Stimulated activated naive CD4-positive, alpha-beta T cell treated with Interleukin-2 at 50 U/mL for 16 hours (primary cell): ENCODE measurements at places on chromosomes 2 and 18.

DNA sequence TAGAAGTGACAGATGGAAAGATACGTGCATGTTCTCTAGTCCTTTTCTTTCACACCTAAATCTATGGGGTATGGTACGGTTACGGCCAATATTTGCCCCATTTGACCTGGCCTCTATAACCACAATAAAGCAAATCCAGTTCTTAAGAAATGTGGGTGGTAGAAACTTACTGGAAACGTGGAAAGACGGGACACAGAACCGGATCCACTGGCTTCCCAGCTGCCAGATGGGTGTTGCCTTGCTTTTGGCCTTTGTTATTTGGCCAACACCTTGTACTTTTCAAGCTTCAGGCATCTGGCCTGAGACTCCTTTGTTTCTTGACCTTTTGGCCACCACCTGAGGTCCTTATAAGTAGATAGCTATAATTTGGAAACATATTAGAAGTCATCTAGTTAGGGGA lies 635.9 kb downstream of the SLC4A3 start:
- DNase-seq = no peak

- DNase-seq = no peak
These were observed 28.0 kb upstream of the MGAT5 start for GRCh38 chr2:134225841-134226240.

DNA sequence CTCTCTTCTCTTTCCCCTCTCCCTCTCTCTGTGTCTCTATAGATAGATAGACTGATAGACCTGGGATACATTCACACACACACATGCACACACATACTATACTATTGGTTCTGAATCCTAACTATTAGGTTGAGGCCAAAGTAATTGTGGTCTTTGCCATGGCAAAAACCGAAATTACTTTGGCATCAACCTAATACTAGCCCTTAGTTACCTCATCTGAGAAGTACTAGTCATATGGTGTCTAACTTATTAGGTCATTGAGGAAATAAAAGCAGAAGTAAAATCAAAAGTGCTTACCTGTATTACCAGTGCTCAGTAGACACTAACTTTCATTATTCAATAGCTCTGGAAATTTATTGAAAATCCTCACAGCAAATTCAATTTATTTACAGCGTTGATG lies 451.5 kb downstream of the EPHA4 start:
- no peak for DNase-seq

DNA sequence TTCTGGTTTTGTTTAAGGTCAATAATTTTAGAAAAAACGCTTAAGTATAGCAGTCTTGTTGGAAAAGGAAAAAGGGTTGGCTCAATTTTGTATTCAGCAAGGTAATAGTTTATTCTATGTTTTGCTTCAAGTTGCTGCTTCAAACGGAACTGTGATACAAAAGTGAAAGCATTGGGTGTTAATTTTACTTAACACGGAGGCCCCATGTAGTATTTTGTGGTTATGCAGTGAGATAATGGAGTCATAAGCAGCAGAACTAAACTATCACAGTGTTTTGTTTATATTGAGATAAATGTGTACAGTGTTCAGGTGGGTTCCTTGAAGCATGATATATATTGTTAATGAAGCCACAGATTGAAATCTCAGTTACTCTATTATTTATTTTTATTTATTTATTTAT lies 67.0 kb upstream of the LYPD6B start:
- DNase-seq = no peak

GRCh38 chr2:232628466-232629128 lies 4.8 kb upstream of the EFHD1 start:
- no peak for DNase-seq

GRCh38 chr2:8719528-8719927 lies 37.7 kb downstream of the ID2 start:
- DNase-seq = no peak

DNA sequence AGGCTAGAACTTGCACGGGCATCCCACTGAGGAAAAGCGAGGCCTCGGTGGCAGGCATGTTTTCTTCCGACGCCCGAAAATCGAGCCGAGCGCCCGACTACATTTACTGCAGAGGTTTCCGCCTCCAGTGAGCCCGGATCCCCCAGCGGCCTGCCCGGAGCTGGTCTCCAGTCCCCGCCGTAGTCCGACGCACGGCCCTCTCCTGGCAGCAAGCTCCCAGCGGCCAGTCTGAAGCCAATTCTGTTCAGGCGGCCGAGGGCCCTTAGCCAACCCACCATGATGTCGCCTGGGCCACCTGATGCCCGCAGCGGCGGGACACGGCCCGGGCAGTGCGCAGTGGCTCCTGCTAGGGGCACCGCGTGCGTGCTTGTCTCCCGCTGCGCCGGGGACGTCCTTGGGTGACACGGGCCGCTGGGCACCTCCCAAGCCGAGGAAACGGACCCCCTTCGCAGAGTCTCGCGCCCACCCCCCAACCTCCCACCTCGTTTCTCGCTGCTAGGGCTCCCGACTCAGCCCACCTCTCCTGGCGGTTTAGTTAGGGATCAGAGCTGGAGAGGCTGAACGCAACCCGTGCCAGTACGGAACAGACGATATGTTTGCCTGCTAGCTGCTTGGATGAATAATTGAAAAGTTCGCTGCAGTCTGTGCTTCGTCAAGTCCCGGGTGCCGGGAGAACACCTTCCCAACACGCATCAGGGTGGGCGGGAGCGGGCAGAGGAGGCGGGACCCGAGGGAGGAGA lies 5.3 kb downstream of the ONECUT2 start:
- DNase-seq = no peak

GRCh38 chr18:9209279-9209678 lies 72.7 kb downstream of the ANKRD12 start:
- no peak for DNase-seq

DNA sequence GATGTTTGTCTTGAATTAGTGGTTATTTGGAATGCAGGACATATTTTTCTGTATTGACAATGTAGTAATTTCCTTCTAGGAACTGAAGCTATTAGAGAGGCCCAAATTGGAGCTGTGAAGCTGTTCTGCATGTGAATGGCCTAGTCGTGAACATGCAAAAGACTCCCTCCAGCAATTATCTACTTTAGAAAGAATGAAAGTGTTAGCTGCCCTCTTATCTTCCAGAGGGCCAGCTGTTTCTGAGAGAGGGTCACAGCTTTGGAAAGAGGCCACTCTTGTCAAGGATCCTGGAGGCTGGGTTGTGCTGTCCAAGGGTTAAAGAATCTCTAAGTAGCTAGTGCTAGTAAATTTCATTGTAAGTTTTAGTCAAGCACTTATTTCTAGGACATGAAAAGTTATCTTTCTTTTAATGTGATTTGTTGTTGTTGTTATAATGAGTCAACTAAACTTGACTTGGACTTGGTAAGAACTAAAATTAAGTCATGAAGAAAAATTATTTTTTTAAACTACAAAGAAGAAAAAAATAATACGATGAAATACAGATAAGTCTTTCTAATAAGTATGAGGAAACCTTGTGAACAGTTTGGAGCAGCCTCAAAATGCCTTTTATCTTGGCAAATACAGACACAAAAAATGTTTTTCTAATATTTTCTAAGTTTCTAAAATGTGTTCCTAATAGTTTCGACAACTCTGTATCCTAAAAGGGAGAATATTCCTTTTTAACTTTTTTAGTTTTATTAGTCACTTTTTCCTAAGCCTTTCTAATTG lies 36.8 kb downstream of the DPP4 start:
- DNase-seq = no peak

- no peak for DNase-seq
These were observed 43.5 kb downstream of the SPTBN1 start for GRCh38 chr2:54499661-54500060.

- DNase-seq = no peak
These were observed 97.6 kb upstream of the HS6ST1 start for GRCh38 chr2:128416109-128416785.

GRCh38 chr2:219205165-219205538 lies 1.4 kb upstream of the ZFAND2B start:
- DNase-seq = no peak

- DNase-seq = no peak
These were observed 35.5 kb upstream of the TAF1B start for GRCh38 chr2:9807555-9808305.

GRCh38 chr2:172930871-172931255 lies 144.8 kb upstream of the MAP3K20 start:
- no peak for DNase-seq

GRCh38 chr2:238441262-238442114 lies 14.8 kb downstream of the ASB1 start:
- DNase-seq = no peak

DNA sequence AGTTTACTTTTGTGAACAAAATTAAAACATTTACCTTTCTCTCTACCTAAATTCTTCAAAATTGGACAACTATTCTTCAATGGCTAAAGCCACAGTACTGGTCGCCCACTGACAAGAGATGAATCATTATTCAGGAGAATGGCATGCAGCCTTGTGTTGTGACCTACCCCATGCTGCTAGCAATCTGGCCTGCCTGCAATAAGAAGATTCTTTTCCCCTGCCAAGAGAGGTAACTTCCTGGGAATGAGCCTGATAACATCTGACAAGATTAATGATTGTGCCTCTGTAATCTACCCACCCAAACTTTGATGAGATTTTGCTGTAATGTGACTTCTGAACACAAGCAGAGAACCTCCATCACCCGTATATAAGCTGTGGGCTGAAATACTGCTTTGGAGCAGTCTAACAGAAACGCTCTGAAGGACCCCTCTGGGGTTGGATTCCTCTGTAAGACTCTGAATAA lies 47.0 kb upstream of the ST3GAL5 start:
- no peak for DNase-seq

- no peak for DNase-seq
These were observed 41.6 kb downstream of the LYPD6B start for GRCh38 chr2:149080099-149080498.

- DNase-seq = no peak
These were observed 74.7 kb upstream of the SNTG2 start for GRCh38 chr2:875687-876615.

DNA sequence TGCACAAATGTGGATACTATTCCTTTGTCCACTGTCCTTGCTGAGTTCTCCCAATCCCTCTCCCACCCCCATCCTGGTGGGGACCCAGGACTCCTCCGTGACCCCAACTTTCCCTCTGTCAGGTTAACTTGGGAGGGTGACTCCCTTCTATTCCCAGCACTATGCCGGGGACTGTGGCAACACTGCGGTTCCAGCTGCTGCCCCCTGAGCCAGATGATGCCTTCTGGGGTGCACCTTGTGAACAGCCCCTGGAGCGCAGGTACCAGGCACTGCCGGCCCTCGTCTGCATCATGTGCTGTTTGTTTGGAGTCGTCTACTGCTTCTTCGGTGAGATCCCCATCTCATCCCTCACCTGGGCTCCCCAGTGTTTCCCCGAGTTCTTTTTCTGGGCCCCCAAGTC lies 739 bp downstream of the TMEM198 start:
- no peak for DNase-seq

- DNase-seq = no peak
These were observed 120.5 kb upstream of the SCN7A start for GRCh38 chr2:166614503-166614902.

DNA sequence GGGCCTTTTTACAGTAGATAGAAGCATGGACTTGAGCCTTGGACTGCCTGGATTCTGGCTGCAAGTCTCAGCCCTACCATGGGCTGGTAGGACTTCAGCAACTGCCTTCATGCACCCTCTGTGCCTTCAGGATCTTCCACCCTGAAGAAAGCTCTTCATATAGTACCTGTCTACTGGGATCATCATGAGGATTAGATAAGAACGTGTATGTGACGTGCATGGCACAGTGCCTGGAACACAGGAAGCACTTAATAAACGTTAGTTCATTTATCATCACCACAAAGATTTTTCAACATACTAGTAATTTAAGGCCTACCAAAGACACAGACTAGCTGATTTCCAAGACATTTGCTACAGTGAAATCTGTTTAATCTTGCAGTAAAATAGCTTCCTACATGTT lies 53.2 kb upstream of the ITM2C start:
- no peak for DNase-seq

DNA sequence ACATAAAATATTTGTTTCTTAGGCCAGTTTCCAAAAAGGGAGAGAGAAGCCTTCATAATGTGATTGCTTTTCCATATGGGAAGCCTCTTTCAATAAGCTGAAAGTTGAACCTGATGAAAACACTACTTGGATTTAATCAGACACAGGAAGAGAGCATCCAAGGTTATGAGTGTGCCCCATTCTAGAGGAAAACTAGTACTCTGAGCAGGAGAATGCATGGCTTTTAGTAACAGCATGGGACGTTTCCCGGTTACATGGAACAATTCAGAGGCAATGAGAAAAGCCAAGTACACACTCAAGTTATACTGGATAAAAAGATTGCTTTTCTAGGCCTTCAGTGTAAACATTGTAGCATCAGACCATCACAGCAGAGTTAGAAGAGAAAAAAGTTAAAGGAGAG lies 315.8 kb downstream of the ZNF516 start:
- DNase-seq = no peak

- no peak for DNase-seq
These were observed 62.4 kb downstream of the DDX1 start for GRCh38 chr2:15653806-15654726.

DNA sequence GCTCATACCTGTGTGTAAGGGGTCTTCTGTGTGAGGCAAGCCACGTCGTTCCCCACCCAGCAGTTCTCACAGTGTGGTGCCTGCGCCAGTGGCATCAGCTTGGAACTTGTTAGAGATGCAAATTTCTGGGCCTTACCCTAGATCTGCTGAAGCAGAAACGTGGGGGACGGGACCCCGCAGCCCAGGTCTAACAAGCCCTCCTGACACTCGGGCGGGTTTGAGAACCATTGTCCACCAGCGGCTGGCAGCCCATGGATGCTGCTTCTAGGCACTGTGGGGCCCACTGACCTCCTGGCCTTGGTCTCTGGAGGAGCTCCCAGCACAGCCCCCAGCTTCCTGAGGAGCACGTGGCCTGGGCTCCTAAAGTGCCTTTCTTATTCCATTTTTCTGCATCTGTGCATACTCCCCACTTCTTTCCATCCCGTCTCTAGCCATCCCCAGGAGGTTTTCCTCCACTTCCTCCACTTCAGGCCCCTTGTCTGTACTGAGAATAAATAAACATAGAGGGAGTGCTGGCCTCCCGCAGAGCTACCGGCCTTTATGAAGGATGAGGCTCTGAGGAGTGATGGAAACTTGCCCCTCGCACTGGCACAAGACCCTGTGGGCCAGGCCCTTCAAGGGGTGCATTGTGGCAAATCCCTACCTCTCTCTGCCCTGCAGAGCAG lies 94.3 kb downstream of the GALR1 start:
- DNase-seq = no peak

DNA sequence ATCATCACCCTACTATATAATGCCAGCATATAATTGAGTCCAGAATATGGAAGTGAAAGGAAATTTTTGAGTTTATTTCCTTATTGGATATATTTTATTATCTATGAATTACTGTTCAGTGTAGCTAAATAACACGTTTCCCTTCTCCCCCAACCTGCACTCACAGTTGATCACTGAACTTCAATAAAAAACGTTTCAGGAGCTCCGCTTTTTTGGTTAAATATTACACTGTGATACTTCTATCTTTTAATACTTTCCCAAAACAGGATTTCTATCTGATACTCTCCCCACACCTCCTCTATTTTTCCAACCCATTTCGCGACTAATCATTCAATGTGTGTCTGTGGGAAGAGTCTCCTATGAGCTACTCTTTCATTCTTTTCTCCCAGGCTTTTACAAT lies 7.2 kb downstream of the VSNL1 start:
- DNase-seq = no peak
